ENCODE measurements at places on chromosomes 11 and 22.

- no peak for DNase-seq
Observed at GRCh38 chr22:28734393-28734792, 7.2 kb downstream of the CHEK2 start.

DNA sequence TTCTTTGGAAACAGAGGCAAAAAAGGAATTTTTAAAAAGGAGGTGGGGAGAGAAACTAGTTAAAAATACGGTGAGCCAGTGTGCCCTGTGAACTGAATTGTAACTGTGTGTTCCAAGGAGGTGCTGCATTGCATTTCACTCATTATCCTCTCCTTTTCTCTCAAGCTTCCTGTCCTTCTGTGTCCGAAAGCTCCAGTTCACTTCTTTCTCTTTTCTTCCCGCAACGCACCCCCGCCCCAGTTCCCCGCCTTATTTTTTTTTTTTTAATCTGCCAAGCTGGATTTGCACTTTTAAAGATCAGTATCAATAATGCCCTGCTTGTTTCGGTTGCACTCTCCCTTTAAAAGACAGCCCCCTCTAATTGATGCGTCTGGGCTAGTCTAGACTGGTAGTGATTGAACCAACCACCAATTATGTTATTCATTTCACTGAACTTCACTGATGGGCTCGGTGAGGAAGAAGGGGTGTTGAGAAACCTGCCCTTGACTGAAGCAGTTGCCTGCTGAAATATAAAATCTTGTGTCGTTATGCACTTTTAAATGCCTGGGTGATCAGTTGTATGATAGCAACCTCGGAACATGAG is 18.5 kb downstream of the BLID start:
- DNase-seq, result no peak

- DNase-seq, result no peak
Observed at GRCh38 chr11:2731130-2732125, 31.6 kb upstream of the KCNQ1OT1 start.

DNA sequence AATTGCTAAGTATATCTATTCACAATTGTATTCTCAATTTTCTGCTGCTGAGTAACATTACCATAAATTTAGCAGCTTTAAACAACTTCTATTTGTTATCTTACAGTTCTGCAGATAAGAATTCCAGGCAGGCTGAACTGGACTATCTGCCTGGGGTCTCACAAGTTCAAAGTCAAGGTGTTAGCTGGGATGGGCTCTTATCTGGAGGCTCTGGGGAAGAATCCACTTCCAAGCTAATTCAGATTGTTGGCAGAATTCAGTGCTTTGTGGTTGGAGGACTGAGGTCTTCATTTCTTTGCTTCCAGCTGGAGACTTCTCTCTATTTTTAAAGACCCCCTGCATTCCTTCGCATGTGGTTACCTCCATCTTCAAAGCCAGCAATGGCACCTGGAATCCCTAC is 329.9 kb upstream of the ISX start:
- no peak for DNase-seq

GRCh38 chr11:113695207-113695606 is 10.9 kb downstream of the TMPRSS5 start:
- DNase-seq, result no peak

- no peak for DNase-seq
Observed at GRCh38 chr11:46948378-46949131, 12.0 kb downstream of the CSTPP1 start.

DNA sequence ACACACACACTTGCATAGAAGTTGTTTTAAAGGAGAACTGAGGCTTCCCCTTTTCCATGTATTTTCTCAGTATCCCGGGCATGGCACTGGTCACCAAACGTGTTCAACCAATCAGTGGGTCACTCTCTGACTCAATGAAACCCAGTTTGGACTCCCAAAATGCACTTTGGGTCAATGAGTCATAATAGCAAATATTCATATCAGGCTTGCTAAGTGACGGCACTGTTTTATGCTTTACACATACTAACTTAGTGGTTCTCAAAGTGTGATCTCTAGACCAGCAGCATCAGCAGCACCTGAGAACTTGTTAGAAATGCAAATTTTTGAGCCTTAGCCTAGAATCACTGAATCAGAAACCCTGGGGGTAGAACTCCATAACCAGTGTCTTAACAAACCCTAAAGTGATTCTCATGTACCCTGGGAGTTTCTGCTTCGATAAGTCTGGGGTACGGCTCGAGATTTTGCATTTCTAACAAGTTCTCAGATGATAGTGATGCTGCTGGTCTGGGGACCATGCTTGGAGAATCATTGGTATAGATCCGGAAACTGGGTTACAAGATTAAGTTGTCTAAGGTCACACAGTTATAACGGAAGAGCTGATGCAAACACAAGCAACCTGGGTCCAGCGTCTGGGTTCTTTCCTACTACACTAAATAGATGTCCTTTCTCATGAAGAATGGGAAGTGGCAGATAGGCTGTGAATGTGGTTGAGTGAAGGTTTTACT is 35.6 kb downstream of the ETS1 start:
- no peak for DNase-seq

GRCh38 chr22:19152942-19153883 is 3.1 kb upstream of the GSC2 start:
- DNase-seq, result no peak

- peak; percentile 55 for DNase-seq
Observed at GRCh38 chr22:17085277-17086181, 729 bp downstream of the IL17RA start.

DNA sequence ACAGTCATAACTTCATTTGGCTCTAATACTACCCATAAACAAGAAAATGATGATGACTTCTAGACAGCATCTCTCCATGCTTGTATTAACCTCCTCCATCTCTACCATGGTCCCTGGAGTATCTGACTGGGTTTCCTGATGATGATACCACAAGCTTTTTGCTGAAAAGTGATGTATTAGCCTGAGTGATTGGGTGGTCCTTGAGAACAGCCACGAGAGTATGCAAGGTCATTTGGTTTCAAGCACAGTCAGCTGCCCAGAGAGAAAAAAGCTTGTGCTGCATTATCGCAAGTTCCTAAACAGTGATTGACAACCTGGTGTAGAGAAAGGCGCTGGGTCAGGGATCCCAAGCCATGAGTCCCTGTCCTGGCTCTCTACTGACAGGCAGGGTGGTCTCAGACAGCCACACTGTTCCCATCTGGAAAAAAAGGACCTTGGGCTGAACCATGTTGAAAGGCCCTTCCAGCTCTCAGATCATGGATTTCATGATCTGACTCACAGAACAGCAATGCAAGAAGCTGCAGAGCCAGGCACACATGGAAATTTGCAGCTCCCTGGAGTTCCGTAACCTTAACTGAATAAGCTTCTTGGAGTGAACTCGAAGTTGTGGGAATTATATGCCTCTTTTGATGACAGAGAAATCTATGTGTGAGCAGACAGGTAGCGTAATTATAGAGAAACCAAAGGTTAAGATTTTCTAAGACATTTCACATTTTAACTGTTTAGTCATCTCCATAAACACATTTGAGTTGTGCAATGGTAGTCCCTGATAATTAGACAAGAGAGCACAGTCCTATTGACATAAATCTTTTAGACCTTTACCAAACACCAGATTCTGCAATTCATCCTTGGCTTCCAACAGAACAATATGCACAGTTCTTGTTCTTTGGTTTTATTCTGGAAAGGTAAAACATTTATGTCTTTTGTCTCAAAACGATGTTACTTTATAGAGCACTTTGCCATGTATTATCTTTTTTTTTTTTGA is 54.1 kb upstream of the UBASH3B start:
- no peak for DNase-seq

DNA sequence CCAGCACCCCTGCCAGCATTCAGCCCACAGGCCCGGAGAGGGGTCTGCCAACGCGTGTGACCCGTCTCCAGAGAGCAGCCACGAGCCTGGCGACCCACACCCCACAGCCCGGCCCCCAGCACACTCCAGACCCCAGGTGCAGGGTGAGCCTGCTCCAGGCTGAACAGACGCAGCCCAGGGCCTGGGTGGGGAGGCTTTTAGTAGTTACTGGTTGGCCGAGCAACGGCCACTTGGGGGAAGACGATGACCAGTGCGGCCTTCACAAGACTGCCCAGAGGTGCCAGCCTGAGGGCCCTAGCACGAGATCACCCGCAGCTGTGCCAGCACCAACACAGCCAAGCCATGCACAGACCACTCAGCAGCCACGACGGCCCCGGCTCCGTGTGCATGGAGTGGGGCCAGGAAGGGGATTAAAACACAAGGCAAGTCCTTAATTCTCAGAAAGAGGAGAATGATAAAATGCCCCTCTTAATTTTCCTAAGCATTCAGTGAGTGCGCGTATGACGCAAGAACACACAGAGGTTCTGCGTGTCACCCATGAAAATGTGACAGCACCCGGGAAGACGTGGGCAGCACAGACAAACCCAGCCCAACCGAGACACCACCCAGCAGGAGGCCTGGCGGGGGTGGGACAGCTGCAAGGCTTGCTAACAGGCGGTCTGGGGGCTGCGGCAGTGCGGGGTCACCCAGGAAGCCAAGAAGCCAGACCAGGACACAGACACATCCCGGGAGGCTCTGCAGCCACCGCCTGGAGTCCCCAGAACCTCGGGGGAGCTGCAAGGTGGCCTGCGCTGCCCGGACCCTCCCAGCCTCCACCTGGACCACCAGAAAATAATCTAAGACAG is 47.6 kb downstream of the BRD1 start:
- no peak for DNase-seq

- DNase-seq, result peak; percentile 32
Observed at GRCh38 chr22:39534092-39534506, 1.6 kb upstream of the RPS19BP1 start.

DNA sequence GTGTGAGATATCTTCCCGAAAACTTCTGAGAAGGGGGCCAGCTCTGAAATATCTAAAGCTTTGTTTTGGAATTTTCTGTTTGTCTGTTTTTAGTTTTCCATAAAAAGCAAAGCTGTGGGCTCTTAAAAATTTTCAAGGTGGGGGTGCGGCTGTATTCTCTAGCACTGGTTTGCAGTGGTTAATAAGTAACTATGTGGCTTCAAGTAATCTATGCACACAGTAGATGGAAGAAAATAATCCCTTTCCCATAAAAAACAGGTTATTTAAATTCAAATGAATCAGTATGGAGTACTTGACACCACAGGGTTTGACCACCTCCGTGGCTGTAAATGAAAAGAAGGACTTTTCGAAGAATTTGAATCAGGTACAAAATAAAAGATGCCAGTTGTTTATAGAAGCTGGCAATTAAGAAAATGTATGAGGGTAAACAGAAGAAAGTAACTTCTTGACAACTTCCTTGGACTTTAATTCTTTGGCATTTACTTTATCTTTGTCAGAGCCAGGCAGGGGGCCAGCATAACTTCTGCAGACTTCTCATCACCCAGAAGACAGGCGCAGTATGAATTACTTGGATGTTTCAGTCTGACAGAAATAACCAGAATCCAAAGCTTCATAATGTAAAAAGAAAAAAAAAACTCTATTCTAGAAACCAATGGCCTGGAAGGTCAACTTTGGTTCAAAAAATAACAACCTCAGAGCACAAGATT is 981.0 kb downstream of the DLG2 start:
- DNase-seq, result no peak

- no peak for DNase-seq
Observed at GRCh38 chr22:44298406-44299091, 14.2 kb downstream of the SHISAL1 start.

GRCh38 chr11:108713076-108713790 is 48.4 kb downstream of the DDX10 start:
- DNase-seq, result no peak

- DNase-seq, result no peak
Observed at GRCh38 chr11:70503468-70504221, 105.3 kb downstream of the CTTN start.

DNA sequence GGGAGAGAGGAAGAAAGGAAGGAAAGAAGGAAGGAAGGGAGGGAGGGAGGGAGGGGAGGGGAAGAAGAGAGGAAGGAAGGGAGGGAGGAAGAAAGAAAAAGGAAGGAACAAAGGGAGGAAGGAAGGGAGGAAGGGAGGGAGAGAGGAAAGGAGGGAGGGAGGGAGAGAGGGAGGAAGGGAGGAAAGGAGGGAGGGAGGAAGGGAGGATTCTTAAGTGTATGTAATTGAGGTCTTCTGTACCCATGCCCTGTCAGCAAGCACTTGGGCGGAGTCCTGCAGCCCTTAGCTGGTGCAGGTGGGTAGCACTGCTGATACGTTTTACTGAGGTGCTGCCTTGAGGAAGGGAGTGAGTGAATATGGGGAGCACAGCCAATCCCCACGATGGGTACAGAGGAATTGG is 56.9 kb upstream of the RASD2 start:
- no peak for DNase-seq

DNA sequence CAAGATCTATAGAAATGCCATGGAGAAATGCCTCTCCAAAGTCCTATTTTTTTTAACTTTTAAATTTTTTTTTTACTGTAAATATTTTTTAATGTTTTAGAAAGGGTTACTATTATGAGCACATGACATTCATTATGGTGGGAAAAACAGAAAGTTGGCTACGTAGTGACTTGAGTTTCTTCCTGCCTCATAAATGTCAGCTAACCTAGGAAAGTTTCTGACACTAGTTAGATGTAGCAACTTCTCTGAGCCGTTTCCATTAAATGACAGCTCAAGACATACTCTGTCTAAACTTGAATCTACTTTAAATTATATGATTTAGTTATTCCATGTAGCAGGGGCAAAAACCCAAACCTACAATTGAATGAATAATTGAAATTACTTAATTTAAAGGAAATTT is 18.4 kb upstream of the CTSC start:
- DNase-seq, result no peak

GRCh38 chr11:39174965-39175364 is 2284.5 kb downstream of the LRRC4C start:
- no peak for DNase-seq

GRCh38 chr11:26677566-26677965 is 44.3 kb downstream of the SLC5A12 start:
- DNase-seq, result no peak

DNA sequence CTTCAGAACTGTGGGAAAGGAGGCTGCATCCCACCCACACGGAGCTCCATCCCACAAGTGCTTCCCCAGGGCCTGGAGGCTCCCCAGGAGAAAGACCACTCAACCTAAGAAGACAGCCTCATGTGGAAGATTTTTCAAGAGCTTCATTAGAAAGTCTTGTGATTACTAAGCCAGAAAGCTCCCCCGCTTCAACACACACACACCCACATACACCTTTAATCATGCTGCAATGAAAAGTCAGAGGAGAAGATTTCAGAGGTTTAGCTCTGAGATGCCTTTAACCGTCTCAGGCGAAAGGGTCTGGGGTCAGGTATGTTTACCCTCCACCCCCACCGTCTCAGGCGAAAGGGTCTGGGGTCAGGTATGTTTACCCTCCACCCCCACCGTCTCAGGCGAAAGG is 634.5 kb upstream of the B3GAT1 start:
- no peak for DNase-seq

DNA sequence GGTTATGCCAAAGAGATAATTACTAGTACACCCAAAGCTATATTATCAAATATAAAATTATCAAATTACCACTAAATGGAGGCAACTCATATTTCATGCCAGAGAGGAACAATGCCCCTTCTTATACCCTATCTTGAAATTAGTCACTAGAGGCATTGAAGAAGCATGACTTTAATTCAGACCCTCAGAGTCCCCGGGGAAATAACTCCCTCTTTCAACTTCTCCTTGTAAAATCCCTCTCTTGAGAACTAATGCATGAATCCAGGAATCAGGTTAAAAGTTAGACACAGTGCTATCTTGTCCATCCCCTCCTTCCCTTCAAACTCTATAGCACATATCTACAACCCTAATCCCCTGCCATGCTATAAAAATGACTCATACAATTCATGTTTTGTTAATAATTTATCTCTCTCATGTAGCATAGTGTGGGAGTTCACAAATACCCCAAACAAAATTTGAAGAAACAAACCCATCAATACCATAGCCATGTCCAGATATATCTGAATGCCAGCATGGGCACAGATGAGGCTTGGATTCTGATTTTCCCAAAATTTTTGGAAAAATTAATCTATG is 665.4 kb downstream of the KCNA4 start:
- DNase-seq, result no peak

GRCh38 chr22:30270832-30271231 is 4.2 kb upstream of the OSM start:
- no peak for DNase-seq

Measured in CD8-positive, alpha-beta T cell (primary cell).